ENCODE measurements at places on chromosomes 12 and 14.

- no peak for DNase-seq
Observed at GRCh38 chr12:92571844-92572543, 130.8 kb upstream of the PLEKHG7 start.

GRCh38 chr14:105347587-105347968 lies 33.0 kb downstream of the PACS2 start:
- no peak for DNase-seq

GRCh38 chr14:88533064-88533602 lies 21.7 kb downstream of the PTPN21 start:
- no peak for DNase-seq

GRCh38 chr12:101653030-101653429 lies 44.4 kb upstream of the CHPT1 start:
- no peak for DNase-seq

DNA sequence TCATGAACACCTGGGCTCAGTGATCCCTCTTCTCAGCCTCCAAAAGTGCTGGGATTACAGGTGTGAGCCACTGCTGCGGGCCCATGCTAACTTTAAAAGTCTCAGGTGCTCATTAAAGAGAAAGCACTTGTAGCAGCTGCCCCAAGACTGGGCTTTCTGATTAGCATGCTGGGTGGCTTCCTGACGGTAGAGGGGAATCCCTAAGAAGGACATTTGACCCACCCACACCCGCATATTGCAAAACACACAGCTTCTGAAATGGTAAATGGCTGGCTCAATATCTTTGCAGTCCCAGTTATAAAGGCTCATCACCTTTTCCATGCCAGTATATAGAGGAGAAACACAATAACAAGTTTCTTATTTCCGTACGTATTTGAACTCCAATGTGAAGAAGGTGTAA lies 19.3 kb upstream of the BICD1 start:
- no peak for DNase-seq

GRCh38 chr14:30610787-30611343 lies 11.3 kb upstream of the SCFD1 start:
- no peak for DNase-seq

DNA sequence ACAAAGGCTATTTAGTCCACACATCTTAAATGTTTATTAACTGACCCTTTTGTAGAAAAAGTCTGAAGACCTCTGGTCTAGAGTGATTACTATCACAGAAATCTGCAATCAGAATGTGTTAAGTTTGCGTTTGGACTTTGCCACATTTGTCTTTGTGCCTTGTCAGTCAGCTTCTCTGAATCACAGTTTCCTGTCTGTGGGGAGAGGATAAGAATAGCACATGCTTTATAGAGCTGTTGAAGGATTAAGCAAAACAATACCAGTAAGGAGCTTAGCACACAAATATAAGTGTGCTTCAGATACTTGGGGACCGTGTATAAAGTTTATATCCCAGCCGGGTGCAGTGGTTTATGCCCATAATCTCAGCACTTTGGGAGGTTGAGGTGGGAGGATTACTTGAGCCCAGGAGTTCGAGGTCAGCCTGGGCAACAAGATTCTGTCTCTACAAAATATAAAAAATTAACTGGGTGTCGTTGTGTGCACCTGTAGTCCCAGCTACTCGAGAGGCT lies 63.0 kb upstream of the BTG1 start:
- DNase-seq = no peak

- peak; percentile 40 for DNase-seq
Observed at GRCh38 chr14:76352639-76353281, 23.2 kb upstream of the ESRRB start.

- no peak for DNase-seq
Observed at GRCh38 chr12:109178532-109178931, 62.1 kb downstream of the ACACB start.

GRCh38 chr12:913919-914698 lies 35.4 kb downstream of the RAD52 start:
- no peak for DNase-seq

DNA sequence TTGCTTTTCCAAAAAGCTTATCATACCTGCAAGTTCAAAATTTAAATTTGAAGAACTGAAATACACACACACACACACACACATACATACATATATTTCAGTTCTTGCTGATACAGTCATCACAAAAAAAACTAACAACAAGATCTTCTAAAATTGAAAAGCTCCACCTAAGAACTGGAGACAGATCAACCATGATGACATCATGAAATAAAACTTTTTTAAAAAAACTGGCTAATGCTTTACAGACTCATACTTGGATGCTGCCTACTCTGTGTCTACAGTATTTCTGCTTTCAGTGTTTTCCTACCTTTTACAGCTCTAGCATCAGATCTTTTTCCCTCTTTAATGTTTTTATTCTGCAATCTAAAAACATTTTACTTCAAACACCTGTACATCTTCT lies 261.4 kb downstream of the DIO2 start:
- DNase-seq = no peak

DNA sequence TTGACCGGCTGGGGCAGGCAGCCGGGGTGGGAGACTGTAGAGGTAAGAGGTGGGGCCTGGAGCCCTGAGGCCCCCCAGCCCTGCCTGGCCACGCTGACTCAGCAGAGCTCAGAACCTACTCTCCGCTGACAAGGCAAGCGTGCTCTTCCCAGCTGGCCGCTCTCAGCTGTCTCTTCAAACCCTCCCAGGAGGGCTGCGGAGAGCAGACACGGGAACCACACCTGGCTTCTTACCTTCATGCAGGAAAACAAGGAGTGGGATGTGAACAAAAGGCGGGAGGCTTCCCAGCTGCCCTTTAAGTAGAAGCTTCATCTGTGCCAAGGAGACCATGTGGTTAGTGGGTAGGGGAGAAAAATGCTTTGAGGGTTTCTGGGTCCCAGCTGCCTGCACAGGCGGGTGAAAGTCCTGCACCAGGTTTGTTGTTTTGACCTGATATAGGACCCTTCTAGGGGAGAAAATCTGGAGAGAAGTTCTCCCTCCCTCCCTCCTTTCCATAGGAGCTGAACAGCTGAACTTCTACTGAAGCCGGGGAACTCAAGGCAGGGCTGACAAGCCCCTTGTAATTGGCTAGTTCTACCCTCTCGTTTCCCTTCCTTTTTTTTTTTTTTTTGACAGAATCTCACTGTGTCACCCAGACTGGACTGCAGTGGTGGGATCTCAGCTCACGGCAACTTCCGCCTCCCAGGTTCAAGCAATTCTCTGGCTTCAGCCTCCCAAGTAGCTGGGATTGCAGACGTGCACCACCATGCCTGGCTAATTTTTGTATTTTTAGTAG lies 12.8 kb upstream of the TESC start:
- no peak for DNase-seq

DNA sequence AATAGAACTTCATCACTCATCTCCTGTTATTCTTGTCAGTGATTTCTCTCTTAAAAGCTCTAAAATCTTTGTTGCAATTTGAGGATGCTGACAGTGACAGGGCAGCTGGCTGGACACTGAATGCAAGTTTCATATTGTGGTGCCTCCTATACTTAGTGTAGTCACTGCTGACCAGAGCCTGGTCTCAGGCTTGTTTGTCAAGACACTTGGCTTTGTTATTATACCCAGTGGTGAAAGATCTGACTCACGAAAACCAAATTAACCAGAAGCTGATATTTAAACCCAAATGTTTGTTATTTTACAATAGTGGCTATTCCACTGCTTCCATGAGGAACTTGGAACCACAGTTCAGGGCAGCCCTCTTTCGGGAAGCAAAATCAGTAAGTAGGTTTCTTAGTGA lies 42.8 kb downstream of the RPGRIP1 start:
- no peak for DNase-seq

DNA sequence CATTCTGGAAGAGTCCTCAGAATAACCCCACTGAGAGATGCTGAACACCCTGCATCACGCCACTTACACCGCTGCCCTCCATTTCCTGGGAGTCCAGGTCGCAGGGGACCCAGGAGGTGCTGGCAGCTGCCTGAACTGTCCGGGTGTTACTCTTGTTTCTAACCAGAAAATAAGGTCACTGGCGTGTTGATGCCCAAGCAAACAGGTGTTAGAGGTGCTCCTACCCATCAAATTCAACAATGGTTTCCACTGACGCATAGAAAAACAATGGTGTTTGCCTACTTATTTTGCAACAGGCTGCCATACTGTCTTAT lies 23.8 kb downstream of the PITPNM2 start:
- no peak for DNase-seq

GRCh38 chr14:53695692-53696214 lies 260.9 kb downstream of the BMP4 start:
- DNase-seq = no peak

DNA sequence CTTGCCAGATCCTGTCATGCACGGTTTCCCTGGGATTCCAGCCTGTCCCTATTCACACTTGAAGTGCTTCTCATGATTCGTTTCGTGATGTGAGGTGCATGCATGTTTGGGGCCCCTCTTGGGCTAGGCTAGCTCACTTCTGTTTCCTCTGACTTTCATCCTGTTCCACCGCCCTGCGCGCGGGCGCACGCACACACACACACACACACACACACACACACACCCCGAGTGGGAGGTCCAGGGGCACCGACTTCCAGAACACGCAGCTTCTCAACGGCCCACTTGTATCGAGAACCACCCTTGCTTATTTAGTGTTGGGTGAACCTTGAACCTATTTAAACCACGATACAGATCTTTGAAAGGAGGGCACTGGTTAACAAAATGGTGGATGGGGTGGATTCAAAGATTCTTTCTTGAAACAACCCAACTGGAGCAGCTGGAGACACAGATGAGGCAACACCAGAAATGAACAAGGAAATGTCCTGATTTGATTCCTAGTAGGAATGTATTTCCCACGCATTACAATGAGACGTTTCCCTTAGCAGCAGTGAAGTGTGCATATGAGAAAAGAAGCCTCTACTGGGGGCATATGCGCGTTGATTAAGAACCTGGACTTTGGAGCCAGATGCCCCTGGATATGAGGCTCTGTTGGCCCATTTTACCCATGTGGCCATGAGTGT lies 16.3 kb downstream of the ELK3 start:
- no peak for DNase-seq

Data from NCI-H1930 (cell line).